Activated T-cell treated with anti-CD3 and anti-CD28 coated beads for 1 hour (primary cell): ENCODE measurements at places on chromosomes 3 and 15.

- no peak for DNase-seq
These were observed 186.5 kb downstream of the FOXP1 start for GRCh38 chr3:71397046-71397445.

GRCh38 chr15:68511073-68511991 lies 67.5 kb upstream of the CORO2B start:
- no peak for DNase-seq

GRCh38 chr15:90834626-90835025 lies 33.8 kb upstream of the FURIN start:
- no peak for DNase-seq

DNA sequence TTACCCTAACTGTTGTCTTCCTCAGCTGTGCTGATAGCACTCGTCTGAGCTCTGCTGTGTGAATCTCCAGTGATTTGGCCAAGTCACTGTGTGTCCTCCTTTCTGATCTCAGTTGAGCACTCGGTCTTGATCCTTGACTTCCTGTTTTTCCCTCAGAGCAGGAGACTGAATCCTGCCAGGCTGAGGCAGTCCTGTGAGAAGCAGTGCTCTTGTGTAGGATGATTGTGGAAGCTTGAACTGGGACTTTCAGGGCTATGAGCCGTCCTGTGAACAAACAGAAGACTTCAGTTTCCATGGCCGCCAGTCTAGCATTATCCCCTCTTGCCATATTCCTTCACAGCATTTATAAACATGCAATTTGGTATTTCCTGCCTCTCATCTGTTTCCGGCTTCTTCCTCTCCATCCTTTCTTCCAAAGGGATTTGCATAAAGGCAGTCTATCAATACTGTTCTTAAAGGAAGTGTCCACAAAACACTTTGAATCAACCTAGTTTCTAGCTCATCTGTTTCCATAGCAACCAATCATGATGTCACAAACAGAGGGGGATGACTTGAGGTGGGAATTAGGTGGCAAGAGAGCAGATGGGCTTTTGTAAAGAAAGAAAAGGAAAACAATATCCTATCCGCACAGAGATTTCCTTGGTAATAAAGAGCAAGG lies 237.2 kb downstream of the AGBL1 start:
- no peak for DNase-seq

DNA sequence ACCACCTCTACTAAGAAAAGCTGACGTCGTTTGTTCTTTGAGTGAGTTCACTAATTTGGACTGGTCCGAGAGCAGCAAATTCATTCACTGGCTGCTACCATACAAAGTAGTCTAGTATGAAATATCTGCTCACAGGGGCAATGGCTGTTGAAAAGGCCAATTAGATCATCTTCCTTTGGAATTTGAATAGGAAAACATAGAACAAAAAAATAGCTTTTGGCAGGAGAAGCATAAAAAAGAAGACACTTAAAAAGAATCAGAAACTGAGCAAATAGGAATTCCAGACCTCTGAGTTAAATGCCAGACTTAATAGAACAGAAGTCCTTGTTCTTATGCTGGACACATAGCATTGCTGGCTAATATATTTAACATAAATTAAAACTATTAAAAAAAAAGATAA lies 159.3 kb downstream of the IL1RAP start:
- DNase-seq = no peak

GRCh38 chr3:157463816-157464215 lies 27.2 kb downstream of the PTX3 start:
- DNase-seq = no peak

- DNase-seq = peak; percentile 26
These were observed 46.8 kb upstream of the SLC6A1 start for GRCh38 chr3:10945683-10946287.

GRCh38 chr3:174035328-174035886 lies 637.9 kb downstream of the NLGN1 start:
- no peak for DNase-seq

GRCh38 chr3:50164984-50165909 lies 10.1 kb downstream of the SEMA3F start:
- DNase-seq = no peak

- no peak for DNase-seq
These were observed 366.3 kb downstream of the FEZF2 start for GRCh38 chr3:62007036-62007435.

GRCh38 chr3:183988216-183988790 lies 29.4 kb downstream of the ABCC5 start:
- no peak for DNase-seq

DNA sequence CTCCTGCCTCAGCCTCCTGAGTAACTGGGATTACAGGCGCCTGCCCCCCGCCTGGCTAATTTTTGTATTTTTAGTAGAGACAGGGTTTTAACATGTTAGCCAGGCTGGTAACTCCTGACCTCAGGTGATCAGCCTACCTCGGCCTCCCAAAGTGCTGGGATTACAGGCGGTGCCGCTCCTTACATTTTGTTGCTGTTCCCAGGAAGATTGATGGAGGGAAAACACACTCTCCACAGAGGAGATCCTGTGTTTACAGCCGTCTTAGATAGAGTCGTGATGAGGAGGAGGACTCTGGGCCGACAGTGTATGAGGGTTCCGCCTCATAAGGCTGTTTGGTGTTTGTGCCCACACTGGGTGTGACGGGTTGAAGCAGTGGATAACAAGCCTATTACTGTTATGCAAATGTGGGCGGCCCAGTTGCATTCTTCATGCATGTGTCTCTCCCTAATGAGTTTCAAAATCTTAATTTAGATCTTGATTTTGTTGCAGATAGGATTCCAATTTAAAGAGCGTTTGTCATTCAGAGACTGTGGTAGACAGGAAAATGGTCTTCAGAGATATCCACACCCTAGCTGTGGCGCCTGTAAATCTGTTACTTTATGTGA lies 60.0 kb downstream of the APBA2 start:
- DNase-seq = no peak
